ENCODE measurements at places on chromosomes 12 and 14.

DNA sequence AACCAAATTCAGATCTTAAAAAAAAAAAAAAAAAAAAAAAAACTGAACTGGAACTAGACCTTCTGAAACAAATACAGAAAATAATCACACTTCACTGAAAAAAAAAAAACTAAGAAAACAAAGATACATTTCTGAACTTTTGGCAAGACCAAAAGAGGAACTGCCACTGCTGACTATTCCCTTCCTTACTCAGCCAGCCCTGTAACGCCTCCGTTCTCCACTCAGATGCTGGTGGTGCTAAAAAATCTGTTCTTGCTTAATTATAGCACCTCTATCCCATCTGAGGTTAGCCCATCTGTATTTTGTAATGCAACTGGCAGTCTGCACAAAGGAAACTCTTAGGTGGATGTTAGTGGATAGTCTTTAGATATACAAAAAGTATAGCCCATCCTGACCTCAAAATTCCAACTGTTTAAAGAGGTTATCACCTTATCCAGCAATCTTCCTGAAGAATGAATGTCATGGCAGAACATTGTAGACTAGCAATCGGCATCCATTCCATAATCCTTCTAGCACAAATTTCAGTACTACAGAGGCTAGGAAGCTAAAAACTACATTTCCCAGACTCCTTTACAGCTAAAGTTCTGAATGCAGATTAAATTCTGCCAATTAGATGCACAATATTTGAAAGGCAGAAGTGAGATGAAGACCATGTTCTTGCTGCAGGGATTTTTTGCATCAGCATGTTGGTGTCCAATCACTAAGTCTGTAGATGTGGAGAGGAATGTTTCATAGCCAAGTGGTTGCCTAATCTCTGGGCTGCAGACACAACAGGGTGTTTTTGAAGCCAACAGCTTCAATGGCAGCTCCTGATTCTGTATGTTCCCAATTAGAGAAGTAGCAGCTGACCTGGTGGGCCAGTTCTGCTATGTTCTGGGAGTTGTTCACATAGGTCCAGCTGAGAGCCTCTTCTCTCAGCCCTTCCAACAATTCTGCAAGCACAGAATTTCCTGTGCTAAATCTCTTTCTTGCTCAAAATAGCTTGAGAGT is 5.7 kb downstream of the MAP3K9 start:
- no peak for DNase-seq

GRCh38 chr12:107803092-107803491 is 28.6 kb downstream of the ASCL4 start:
- DNase-seq, result no peak

DNA sequence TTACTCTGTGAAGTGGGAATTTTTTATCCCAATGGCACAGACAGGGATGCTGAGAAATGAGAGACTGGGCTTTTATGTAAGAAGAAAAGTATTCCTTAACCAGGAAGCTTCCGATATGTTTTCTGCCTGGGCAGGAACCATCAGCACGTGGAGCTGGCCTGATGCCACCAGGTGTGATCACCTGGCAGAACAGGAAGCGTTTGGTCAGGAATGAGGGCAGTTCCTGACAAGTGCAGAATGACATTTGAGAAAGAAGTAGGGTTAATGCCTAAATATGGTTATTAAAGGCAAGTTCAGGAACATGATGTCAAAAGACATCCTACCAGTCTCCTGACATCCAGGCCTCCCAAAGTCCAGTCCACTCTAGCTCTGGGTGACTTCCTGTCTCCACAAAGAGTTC is 210.3 kb downstream of the NUAK1 start:
- DNase-seq, result no peak

DNA sequence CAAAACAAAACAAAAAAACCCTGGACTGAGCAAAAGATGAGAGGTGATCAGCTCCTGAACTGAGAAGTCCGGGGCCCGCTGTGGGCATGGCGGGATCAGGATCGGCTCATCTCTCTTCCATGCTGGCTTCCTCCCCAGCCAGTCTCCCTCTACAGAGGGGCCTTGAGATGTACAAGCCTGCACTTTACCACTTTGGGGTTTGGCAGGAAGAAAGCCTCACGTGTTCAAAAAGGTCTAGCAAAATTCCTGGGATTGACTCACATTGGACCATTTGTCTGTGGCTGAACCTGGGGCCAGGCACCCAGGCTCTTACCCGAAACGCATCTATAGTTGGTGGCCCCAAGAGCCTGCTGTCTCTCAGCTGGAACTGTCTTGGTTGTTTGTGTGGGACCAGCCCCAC is 89.0 kb downstream of the SLC24A4 start:
- no peak for DNase-seq

GRCh38 chr14:100898935-100899883 is 4.3 kb downstream of the RTL1 start:
- DNase-seq, result peak; percentile 19

All from stimulated activated CD8-positive, alpha-beta memory T cell treated with anti-CD3 and anti-CD28 coated beads, Interleukin-4, amount 100 ng/mL, for 48 hours (primary cell).